ENCODE measurements at places on chromosomes 1 and 21.

GRCh38 chr21:21816778-21817177, 818.6 kb downstream of the NCAM2 start:
- DNase-seq, result no peak

DNA sequence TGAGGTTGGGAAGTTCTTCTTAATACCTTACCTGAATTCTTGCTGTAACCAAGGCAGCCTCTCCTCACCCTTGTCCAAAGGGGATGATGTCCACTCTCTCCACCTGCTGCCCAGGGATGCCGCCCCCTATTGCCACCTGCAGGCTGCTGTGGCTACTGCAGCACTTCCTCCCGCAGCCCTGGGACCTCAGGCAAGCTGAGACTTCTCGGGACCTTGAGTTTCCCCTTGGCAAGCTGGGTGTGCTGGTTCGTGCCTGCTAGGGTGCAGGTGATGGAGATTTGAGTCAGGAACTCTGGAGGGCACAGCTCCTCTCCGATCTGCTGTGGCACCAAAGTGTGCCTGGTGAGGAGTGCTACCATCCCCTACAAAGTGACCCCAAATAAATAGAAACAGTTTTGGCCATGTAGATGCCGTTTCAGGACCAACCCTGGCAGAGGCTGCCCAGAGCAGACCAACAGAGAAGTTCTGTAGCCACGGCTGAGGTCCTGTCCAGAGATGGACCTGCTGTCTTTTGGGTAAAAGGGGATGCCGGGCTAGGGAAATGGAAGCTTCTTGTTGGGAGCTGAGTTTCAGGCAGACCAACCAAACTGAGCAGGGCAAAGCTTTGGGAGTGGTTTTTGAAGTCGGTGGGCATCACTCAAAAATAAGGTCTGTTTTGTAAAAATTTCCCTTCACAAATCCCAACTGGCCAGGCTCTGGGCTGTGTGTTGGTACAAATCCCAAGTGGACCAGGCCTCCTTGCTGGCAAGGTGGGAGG, 31.7 kb downstream of the RUNX3 start:
- DNase-seq, result peak; percentile 87

GRCh38 chr1:63772201-63772600, 1.6 kb upstream of the ROR1 start:
- DNase-seq, result no peak

DNA sequence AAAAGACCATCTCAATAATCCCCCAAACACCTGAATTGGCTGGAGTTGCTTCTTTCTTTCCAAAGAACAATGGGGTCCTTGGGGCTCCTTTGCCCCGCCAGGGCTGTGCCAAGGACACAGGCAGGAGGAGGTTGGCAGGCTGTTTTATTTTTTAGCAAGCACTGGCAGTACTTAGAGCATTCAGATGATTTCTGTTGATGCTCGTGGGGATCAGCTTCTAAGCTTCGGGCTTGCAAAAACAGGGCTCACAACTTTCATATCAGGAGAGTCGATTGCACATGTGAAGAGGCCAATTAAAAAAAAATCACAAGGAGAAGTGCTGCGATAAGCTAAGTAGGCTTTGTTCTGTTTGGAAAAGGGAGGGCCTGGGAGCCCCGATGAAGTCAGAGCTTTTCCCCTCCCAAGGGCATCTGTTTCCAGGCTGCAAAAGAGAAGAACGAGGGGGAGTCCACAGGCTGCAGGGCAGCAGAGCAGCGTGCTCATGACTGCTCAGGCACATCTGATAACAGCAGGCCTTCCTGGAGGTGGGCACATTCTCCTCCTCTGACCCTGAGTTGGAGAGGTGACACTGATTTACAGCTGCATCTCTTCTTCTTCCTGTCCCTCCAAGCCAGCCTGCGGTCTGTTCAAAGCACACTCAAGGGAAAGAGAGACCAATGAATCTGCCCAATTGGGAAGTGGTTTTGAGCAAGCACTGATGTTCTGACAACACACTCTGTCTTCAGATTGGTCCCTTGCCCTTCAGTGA, 27.3 kb upstream of the BCAR3 start:
- no peak for DNase-seq

DNA sequence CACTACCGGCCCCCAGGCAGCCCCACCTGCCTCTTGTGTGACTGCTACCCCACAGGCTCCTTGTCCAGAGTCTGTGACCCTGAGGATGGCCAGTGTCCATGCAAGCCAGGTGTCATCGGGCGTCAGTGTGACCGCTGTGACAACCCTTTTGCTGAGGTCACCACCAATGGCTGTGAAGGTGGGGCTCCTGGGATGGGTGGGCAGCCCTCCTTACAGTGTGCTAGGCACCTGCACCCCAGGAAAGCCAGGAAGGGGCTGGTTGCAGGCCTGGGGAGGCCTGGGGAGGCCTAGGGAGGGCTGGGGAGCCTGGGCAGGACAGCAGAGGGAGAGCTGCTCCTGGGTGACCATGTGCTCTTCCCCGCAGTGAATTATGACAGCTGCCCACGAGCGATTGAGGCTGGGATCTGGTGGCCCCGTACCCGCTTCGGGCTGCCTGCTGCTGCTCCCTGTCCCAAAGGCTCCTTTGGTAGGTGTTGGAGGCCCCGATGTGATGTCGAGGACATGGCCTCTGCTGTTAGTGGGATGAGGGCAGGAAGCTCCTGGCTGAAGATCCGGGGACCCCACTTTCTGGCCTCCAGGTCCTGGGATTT, 16.5 kb downstream of the CELSR2 start:
- DNase-seq, result peak; percentile 71

All from spleen (tissue), 13 donors.